Stomach (tissue), 19 donors: ENCODE measurements at places on chromosomes 5 and 9. TPM values are rescaled to one million over a fixed set of nuclear protein-coding genes. Genes with fewer than 3 reads are reported as not detected.

Gene SLC46A2
- 0.20 TPM for polyA plus RNA-seq

Gene BAAT
- not detected for polyA plus RNA-seq

Gene GNA14
- polyA plus RNA-seq, result 1.1 TPM

Gene ZFP37
- polyA plus RNA-seq, result 0.62 TPM

Gene GGTA1
- polyA plus RNA-seq, result 8.1 TPM

Gene DDX4
- not detected for polyA plus RNA-seq

Gene CSF1R
- polyA plus RNA-seq, result 8.5 TPM

GRCh38 chr5:179188636-179189035, 128.5 kb downstream of the ZNF354C start:
- DNase-seq, result no peak

DNA sequence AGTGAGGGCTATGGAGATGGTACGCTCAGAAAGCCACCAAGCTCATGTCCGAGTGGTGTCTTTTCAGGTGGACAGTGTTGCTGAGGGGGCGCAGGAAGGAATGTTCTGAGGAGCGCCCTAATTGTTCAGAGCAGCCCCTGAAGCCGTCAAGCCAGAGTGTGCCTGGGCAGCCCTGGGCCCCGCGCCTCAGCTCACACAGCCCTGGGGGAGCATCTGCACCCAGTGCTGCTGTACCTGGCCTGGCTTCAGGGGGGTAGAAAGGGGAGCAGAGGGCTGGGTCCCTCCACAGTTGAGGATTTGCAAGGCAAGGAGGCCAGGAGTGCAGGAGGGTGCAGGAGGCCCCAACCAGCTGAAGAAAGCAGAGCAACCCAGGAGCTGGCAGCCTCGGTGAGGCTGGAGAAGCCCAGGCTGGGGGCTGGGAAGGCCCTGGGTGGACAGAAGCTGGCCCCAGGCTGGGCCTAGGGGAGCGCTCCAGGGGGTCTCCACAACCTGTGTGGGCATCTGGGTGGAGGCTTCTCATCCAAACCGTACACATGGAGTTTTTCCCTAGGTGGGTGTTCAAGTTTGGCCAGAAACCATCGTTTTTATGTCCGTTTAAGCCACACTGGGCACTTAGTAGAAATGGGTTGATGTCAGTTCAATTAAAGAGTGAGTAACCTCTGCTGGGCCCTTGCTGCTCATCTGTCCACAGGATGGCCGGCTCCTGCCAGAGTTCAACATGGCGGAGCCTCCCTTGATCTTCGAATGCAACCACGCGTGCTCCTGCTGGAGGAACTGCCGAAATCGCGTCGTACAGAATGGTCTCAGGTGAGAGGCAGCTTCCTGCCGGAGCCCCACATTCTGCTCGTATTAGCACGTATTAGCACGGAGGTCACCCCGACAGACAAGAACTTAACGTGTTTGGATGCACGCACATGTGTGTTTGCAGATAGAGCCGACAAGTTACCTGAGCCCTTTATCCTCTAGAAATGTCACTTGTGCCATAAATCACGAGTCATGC, 62.0 kb upstream of the CACNA1B start:
- no peak for DNase-seq

- no peak for DNase-seq
These were observed 29.8 kb upstream of the RXRA start for GRCh38 chr9:134296301-134297082.

- peak; percentile 71 for DNase-seq
These were observed 36.0 kb downstream of the POC5 start for GRCh38 chr5:75681125-75681830.

GRCh38 chr5:127206320-127207113, 84.1 kb upstream of the MEGF10 start:
- no peak for DNase-seq

GRCh38 chr9:130608554-130609134, 29.3 kb downstream of the FUBP3 start:
- DNase-seq, result no peak

DNA sequence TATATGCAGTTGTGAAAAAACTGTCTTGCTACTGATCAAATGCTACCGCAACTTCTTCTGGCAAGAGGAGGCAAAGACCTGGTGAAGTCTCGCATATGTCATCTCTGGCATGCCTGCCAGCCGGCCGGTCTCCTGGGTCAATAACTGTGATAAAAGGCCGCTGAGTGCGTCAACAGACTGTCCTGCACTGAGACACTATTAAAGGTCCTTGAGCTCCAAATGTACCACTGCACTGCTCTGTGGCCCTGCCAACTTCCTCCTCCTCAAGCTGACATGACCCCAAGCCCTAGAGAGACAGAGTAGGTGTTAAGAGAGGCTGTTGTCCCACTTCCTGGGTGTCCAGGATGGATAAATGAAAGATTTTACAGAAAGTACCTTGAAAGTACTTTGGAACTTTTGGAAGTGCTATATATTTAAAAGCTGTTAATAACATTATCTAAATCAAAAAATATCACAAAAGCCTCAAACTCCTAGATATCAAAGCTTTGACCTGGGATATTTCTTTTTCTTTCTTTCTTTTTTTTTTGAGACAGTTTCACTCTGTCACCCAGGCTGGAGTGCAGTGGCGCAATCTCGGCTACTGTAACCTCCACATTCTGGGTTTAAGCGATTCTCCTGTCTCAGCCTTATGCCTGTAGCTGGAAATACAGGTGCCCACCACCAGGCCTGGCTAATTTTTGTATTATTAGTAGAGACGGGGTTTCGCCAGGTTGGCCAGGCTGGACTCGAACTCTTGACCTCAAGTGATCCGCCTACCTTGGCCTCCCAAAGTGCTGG, 31.5 kb downstream of the RAPGEF1 start:
- DNase-seq, result peak; percentile 35

DNA sequence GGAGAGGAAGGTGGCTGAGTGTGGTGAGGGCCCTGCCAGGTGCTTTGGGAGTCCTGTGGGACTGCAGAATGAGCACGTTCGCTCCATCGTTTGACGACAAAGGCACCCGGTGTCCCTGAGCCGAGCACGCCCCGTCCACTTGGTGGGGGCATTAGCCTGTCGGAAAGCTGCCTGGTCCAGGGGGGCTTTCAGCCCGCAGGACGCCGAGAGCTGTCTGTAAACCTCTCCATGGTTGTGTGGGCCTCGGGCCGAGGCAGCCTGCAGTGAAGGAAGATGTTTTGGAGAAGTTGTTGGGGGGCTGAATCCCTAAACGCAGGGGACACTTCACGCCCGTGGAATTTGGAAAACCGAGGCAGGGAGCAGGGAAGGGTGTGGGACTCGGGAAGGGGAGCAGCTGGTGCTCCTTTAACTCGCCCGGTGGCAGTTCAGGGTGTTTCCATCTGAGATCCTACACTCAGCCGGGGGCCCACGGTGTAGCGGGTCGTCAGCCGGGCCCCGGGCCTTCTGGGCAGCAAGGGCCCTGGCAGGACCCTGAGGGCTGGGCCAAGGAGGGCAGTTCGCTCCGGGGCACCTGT, 53.8 kb downstream of the MRPL36 start:
- no peak for DNase-seq

- no peak for DNase-seq
These were observed 17.6 kb downstream of the MEGF9 start for GRCh38 chr9:120696551-120697230.

GRCh38 chr5:103918668-103919367, 356.2 kb upstream of the NUDT12 start:
- no peak for DNase-seq

DNA sequence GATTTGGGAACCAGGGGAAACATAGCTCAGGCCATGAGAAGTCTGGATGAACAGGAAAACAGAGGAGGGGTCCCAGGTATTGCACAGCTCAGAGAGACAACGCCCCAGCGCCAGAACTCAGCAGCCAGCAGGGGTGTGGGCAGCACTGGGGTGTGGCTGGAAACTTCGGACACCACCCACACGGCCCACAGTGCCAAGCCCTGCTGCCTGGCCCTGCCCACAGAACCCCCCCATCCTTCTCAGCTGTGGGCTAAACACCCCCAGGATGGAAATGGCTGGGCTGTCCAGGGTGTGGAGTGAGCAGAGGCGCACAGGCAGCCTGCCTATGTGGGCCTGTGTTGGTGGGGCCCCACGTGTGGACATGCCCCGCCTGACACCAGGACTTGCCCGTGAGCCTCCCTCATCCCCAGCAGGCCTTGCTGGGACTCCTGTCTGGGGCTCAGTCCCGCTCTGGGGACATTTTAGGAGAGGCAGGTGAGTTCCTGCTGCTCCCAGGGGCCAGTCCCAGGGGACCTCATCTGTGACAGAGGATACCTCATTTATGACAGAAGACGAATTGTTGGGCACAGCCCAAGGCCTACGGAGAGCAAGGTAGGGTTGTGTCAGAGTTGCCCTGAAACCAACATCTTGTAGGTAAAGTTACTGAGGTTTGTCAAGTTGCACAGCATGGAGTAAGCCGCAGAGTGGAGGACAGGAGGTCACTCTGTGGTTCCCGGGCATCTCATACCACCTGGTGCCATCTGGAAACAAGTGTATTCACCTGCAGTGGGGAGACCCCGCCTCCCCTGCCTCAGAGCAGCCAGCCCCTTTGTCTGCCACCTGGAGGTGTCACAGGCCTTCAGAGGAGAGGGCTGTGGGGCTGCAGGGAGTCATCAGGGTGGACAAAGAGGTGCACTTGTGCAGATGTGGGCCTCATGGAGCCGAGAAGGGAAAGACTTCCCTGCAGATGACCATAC, 183.2 kb downstream of the AUH start:
- no peak for DNase-seq

DNA sequence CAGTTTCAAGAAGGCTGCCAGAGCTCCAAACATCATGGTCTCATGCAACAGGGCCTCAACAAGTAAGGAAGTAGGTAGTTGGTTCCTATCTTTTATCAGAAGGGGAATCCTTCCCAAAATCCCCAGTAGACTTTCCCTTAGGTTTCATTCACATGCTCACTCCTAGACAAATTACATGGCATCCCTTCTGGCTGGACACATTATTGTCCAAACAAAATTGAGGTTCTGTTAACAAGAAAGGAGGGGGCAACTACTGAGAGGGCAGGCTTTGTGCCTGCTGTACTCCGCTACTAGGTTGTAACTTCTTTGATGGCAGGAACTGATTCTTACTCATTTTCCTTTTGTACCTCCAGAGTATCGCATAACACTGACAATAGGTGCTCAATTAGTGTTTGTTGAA, 56.0 kb upstream of the OSMR start:
- no peak for DNase-seq

GRCh38 chr5:140934964-140935606, 9.0 kb downstream of the PCDHAC1 start:
- DNase-seq, result no peak

DNA sequence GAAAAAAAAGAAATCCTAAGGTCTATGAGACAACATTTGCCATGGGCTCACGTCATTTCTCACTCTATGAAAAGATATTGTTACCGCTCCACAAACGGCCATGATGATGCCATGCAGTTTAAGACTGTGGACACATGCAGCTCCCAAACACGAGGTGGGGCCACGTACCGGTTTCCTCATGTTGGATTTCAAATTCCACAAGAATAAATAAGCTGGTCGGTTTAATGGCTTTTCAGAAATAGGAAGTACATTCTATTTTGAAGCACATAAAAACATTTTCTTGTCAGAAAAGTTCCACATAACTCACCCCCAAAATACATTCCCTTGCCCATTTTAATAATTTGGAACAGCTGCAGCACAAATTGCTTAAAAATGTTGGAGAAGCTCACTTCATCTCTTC, 130.6 kb downstream of the MYO10 start:
- no peak for DNase-seq

- DNase-seq, result no peak
These were observed 176.5 kb downstream of the CDK5RAP2 start for GRCh38 chr9:120403543-120403856.

GRCh38 chr5:57824047-57824446, 341.4 kb upstream of the ACTBL2 start:
- no peak for DNase-seq

GRCh38 chr5:92567831-92568450, 1013.1 kb downstream of the NR2F1-AS1 start:
- no peak for DNase-seq

- DNase-seq, result peak; percentile 37
These were observed 30.7 kb downstream of the EXOC3 start for GRCh38 chr5:473551-474192.

- DNase-seq, result peak; percentile 27
These were observed 75.2 kb upstream of the SMARCA2 start for GRCh38 chr9:1939926-1940368.

DNA sequence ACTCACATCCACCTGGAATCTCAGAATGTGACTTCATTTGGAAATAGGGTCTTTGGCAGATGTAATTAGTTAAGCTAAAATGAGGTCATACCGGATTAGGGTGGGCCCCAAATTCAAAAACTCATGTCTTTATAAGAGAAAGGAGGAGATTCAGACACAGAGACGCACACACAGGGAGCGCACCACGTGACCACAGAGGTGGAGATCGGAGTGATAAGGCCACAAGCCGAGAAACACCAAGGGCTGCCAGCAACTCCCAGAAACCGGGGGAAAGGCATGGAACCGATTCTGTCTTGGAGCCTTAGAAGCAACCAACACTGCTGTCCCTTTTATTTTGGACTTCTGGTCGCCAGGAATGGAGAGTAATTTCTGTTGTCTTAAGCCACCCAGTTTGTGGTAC, 31.8 kb upstream of the LMX1B start:
- DNase-seq, result no peak

- no peak for DNase-seq
These were observed 94.5 kb downstream of the TMC1 start for GRCh38 chr9:72615931-72616330.

DNA sequence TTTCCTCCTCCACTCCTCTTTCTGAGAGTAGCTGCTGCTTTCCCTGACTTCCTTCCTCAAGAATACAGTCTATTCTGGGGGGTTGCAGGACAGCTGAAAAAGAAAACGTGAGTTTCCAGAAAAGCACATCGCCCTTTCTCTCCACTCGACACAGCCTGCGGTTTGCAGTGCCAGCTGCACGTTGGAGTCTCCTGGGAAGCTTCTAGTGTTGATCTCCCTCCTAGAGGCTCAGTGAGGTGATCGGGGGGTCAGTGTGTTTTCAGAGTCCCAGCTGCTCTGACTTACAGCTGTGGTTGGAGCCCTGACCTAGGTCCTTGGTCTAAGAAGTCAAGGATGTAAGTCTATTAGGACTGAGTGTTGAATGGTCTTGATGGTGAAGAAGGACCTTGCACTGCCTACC, 25.0 kb upstream of the SUSD3 start:
- peak; percentile 48 for DNase-seq

- DNase-seq, result no peak
These were observed 205.7 kb upstream of the TBCA start for GRCh38 chr5:77981820-77982219.

DNA sequence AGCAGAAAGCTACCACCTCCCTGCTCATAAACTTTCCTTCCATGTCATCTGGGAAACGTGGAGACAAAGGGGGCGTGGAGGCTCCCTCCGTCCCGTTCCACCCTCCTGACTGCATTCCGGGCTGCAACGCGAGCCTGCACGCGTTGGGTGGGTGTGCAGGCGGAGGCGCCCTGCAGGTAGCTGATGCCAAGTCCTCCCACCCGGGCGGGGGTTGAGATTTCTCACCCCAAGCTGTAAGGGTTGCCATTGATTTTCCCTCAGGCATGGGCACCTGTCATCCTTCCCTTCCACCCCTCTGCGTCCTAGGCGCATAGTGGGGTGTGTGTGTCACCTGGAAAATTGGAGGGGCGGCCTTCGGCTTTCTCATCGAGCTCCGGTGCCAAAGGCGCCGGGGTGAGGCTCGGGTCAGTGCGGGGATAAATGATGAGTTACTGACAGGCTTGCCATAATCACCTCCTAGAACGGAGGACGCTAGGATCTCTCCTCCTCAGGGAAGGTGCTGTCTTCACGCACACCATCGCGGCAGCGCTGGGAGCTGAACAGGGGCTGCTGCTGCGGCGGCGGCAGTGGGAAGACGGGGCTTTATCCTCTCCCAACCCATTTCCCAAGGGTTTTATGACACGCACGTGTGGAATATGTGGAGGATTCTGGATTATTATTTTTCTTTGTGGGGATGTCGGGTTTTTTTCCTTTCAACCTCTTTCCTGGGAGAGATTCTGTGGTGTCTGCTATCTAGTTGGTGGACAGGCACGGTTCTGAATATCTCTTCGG, 973 bp downstream of the PLPPR1 start:
- peak; percentile 32 for DNase-seq
